Pons (tissue), 1 donor: ENCODE measurements at places on chromosomes 2 and 18.

DNA sequence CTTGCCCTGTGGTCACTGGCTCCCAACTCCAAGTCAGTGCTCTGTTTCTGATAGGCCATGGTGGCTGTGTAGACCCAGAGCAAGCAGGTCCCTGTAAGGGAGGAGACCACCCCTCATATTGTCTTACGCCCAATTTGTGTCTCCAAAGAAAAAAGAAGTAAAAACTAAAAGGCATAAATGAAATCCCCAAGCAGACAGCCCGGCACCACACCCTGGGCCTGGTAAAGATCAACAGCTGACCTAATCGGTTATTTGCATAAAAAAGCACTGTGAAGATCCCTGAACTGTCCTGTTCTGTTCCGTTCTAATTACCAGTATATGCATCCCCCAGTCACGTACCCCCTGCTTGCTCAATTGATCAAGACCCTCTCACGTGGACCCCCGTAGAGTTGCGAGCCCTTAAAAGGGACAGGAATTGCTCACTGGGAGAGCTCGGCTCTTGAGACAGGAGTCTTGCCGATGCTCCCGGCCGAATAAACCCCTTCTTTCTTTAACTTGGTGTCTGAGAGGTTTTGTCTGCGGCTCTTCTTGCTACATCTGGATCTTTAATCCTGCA, 364.1 kb upstream of the HS6ST1 start:
- DNase-seq: no peak

DNA sequence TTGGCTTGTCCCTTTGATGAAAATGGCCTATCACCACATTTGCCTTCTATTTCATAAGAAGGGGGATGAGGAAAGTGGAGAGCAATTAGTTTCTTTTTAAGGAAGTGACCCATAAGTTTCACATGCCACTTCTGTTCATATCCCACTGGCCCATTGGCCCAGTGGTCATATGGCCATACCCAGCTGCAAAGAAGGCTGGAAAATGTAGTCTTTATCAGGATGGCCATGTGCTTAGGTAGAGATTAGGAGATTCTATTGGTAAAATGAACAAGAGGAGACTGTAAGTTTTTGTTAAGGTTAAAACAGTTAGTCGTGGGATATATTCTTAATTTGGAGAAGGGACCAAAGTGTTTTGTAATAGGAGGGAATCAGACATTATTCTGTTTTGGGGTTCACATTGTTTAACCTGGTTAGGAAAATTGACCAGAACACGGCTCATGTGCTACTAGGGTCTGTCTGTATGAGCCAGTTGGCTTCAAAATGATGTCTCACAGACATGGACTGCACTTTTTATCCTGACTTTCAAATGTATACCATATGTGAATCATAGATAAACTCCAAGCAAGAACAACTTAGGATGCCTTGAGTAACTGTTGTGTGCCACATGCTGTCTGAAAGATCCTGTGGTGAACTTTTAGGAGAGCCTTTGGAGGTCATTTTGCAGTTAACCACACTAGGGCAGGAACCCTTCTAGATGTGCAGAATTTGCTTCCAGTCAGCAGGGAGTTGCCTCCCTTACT, 17.3 kb downstream of the PLCL1 start:
- no peak for DNase-seq

- DNase-seq: no peak
Measured at GRCh38 chr2:229486673-229487072, 215.6 kb upstream of the PID1 start.

GRCh38 chr2:216522892-216523502, 24.4 kb downstream of the RPL37A start:
- DNase-seq: no peak

GRCh38 chr2:33246432-33246831, 230.0 kb upstream of the RASGRP3 start:
- no peak for DNase-seq

DNA sequence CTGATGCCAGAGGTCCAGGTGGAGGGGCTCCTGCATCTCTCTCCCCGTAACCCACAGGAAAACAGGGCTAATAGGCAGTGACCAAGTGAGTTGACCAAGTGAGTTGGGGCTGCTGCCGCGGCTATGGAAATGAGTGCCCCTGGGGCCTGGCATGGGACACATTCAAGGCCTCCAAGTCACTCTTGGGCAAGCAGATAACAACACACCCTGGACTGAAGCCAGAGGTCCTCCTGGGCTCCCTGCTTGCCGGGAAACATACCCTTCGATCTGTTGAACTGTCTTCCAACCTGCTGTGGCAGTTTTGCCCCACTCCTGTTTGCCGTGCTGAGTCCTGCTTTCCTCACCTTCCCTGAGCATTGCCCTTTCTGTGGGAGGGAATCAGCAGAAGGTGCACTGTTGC, 89.2 kb downstream of the LIPG start:
- DNase-seq: no peak

DNA sequence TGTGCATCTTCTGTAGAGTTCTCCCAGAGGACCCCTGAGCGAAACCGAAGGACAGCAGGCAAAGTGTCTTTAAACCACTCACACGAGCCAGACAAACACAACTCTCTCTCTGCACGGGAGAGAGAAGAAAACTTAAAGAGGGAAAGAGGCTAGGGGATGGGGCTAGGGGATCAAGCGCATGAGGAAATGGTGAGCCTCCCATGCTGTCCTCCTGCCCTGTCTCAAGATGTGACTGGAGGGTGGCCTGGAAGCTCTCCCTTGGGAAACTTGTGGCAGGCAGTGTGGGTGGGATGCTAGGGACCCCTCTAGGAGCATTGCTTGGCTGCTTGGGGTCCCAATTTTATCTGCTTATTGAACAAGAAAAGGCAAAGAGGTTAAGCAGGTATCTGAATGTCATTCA, 44.5 kb downstream of the CYP26B1 start:
- DNase-seq: no peak

GRCh38 chr2:118936936-118937335, 5.1 kb upstream of the MARCO start:
- peak; percentile 10 for DNase-seq

GRCh38 chr18:49597157-49597931, 35.5 kb downstream of the LIPG start:
- DNase-seq: no peak

GRCh38 chr2:3864943-3865865, 161.8 kb downstream of the DCDC2C start:
- DNase-seq: no peak

- DNase-seq: no peak
Measured at GRCh38 chr2:181198183-181198864, 217.9 kb downstream of the UBE2E3 start.

- DNase-seq: peak; percentile 59
Measured at GRCh38 chr18:23825978-23826405, 136.7 kb downstream of the LAMA3 start.

DNA sequence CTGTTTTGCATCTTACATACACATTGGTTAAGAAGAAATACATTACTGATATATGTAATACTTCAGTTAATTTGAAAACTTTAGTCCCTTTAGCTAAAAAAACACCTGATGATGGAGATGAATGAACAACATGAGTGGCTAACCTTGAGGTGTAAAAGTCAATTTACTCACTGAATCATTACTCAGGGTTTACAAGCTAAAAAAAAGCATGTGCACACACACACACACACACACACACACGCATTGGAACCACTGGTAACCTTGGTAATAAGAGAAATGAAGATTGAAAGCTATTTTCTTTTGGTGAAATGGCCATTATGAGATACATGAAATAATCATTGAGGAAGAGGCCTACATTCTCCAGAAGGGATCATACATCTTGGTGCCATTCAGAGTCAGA, 51.8 kb downstream of the KCTD1 start:
- no peak for DNase-seq

GRCh38 chr2:19850056-19851050, 51.4 kb downstream of the TTC32 start:
- no peak for DNase-seq

GRCh38 chr2:209468846-209469245, 45.0 kb downstream of the MAP2 start:
- DNase-seq: no peak

DNA sequence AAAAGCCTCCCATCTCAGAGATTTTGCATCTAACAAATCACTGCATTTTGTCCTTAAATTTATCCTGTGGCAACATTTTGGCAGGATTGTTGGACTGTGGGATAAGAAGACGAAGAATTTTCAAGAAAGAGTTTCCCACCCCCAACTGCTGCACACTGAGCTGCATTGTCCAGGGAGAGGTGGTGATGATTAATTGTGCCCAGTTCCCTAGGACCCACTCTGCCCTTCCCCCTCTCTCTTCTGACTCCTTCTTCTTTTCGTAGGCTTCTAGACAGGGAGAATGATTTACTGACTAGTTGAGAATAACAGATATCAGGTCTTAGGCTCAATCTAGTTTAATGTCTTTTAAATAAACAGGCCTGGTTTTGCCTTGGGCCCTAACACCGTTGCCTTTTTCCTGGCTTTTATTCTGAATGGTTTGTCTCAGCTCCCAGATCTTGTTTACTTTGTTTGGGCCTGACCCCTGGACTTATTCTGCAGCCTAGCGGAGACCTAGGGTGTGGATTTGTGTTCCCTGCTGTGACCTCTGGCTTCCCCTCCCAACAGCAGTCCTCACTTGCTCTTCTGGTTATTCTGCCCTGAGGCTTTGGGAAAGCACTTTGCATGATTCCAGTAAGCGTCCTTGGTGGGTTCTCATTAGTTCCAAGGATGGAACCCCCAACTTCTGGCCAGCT, 233.3 kb downstream of the INSIG2 start:
- no peak for DNase-seq

GRCh38 chr2:164690361-164690760, 69.1 kb upstream of the GRB14 start:
- DNase-seq: no peak

- DNase-seq: no peak
Measured at GRCh38 chr2:133819906-133820305, 251.6 kb upstream of the NCKAP5 start.

- peak; percentile 92 for DNase-seq
Measured at GRCh38 chr2:95312543-95313201, 15.5 kb downstream of the KCNIP3 start.

- no peak for DNase-seq
Measured at GRCh38 chr2:33215983-33216382, 260.5 kb upstream of the RASGRP3 start.

DNA sequence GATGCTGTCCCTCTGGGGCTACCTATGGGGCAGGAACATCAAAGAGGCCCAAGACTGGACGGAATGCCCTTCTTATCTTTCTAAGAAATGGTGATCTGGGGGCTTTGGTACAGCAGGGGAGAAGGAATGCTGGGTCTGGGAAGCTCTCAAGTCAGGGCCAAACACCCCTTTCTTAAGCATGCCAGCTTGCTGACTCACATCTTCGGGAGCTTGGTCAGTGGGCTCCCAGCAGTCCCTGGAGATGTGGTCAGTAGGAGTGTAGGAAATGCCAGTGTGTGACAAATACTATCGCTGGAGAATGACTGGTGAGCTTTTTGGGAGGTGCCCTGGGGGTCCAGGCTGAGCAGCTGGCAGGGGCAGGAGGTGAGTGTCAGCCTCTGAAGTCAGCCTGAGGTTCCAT, 105.0 kb upstream of the CDC42EP3 start:
- DNase-seq: no peak

DNA sequence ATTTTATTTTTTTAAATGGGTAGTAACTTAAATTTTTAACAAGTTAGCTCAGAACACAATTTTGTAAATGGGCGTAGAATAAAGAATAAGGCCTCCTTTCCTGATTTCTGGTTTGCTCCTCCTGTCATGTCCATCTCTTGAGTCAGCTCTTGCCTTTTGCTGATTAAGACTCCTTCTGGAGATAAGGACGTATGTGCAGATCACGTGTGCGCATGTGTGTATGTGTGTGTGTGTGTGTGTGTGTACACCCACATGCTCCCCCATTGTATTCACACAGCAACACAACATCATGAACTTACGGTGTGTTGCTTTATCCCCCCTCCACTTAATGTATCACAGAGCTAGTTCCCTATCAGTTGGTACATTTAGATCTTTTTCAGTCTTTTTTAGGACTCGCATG, 182.9 kb downstream of the PRKCE start:
- DNase-seq: no peak

- no peak for DNase-seq
Measured at GRCh38 chr2:176135035-176135440, 5.5 kb downstream of the HOXD8 start.

DNA sequence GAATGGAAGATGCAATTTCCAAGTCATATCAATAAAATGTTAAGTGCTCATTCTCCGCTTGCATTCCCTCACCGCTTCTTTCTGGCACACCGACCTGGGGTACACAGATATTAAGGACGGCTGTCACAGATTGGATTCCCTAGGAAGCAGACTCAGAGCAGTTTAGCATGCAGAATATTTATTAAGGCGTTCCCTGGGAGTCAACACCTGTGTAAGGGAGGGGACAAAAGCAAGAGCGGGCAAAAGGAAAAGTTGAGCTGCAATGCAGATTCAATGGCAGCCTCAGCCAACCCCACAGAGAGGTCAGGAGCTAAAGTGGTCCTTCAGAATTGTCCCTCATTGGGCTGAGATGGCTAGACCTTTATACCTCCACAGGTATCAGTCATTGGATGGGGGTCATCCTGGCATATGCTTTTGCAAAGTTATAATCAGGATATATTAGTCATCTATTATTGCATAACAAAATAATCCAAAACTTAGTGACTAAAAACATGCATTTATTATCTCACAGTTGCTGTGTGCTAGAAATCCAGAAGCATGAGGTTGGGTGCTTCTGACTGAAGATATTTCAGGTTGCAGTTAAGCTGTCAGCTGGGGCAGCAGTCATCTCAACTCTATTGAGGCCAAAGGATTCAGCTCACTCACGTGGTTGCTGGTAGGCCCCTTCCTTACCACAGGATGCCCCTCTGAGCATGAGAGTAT, 27.0 kb upstream of the INO80D start:
- no peak for DNase-seq

DNA sequence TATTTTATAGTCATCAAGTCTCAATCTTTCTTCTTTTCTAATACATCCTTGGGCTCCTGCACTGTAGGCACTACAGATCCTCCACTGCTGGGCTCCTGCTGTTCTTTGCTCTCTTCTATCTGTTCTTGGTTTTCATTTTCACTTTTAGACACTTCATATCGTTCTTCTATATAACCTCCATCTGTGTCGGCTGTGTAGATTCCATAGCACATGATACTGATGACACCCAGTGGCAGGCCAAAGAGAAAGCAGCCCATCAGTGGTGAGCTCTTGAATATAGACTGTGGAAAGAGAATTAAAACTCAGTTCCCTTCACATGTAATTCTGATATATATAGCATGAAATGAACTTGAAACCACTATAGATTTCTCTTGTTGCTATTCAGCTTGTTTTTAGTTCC, 38.0 kb downstream of the TMX3 start:
- peak; percentile 57 for DNase-seq

GRCh38 chr2:222261504-222261903, 37.3 kb downstream of the PAX3 start:
- no peak for DNase-seq

DNA sequence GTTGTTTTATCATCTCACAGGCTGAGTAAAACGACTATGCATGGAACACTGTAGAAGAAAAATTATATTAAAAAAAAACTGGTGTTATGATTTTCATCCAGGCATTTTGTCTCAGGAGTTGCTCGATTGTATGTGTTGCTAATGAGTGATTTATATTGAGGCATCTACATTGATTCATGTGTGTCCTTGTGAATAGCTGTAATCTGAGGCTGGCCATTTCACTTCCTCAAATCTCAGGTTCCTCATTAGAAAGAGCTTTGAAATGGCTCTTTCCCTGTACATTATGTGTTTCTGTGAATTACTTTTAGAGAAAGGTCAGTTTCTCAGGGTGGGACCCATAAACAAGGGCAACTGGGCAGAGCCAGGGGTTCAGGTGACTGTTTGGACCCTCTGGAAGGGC, 2.3 kb downstream of the IL18R1 start:
- DNase-seq: peak; percentile 10

GRCh38 chr2:127235082-127235702, 15.1 kb upstream of the CYP27C1 start:
- DNase-seq: no peak

GRCh38 chr2:220533485-220533884, 906.1 kb downstream of the SLC4A3 start:
- no peak for DNase-seq
